ENCODE measurements at places on chromosomes 3 and 15.

DNA sequence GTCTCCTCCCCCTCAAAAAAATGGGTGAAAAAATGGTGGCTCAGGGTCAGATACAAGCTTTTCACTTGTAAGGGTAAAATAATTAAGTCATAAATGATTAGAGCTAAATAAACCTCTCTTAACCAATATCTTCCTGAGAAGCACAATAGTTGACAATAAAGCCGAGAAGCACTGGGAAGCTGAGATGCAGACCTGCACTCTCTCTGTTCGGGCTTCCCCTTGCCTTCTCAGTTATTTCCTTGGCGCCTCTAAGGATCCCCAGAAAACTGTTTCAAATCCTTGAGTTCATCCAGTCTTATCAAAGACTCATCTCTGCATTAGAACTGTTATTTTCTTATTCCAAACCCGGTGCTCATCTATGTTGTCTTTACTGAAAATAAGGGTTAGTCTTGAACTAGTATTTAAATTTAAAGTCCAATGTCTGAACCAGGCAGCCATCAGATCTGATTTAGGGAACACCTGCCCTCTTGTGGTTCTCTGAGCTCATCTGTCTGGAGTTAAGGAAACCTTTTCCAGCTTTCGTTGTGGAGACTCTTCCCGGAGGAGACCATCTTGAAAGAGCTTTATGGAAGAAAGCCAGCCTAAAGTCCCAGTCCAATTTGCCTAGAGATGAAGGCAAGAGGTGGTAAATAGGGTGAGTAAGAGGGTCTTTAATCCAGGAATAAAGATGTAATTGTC is 256.4 kb upstream of the MCTP2 start:
- no peak for DNase-seq

- DNase-seq = no peak
These were observed 34.7 kb downstream of the TM2D3 start for GRCh38 chr15:101617390-101617965.

DNA sequence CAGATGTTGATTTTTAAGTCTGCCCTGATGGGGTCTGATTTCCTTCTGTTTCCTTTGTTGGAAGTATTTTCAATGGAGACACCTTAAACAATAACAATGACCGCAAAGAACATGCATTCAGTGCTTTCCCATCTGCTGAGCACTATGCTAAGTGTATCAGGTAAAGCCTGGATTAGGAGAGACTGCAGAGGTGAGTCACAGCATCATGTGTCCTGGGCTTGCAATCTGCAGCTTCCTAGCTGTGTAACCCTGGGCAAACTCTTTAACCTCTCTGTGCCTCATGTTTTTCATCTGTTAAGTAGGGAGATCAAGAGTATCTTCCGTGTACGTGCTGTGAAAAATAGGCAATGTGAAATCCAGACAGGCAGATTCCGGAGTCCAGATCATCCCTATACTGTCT is 13.3 kb upstream of the CHRNB4 start:
- no peak for DNase-seq

DNA sequence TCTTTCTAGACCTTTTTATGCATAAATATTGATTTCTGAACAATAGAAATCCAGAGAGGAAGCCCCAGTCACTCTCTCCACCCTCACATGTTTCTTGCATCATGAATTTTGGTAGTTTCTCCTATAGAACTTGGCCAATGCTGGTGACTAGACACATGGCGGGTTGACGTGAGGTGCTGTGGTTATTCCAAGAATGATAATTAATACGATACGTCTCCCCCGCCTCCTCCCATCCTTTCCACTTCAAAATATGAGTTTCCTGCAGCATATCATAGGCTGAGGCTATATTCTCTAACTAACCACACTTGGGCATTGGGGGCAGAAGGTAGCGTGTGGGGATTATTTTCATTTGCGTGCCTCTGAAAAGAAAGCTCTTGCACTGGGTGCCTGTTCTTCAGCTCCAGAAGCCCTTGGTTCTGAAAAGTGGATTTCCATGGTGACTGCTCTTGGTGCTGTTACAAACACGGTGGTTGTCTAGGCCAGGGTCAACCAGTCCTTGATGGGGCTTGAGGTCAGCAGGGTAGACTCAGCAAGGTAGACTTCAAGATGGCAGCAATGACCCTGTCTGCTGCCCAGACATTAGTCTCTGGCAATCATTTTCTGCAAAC is 5.3 kb downstream of the TNFSF10 start:
- DNase-seq = peak; percentile 57

- DNase-seq = no peak
These were observed 641.1 kb upstream of the NAALADL2 start for GRCh38 chr3:174218016-174218415.

GRCh38 chr3:62675492-62675891 is 199.7 kb downstream of the CADPS start:
- DNase-seq = no peak

GRCh38 chr3:52866427-52866826 is 30.9 kb downstream of the STIMATE start:
- no peak for DNase-seq

GRCh38 chr3:53485675-53486403 is 8.6 kb upstream of the CACNA1D start:
- no peak for DNase-seq

DNA sequence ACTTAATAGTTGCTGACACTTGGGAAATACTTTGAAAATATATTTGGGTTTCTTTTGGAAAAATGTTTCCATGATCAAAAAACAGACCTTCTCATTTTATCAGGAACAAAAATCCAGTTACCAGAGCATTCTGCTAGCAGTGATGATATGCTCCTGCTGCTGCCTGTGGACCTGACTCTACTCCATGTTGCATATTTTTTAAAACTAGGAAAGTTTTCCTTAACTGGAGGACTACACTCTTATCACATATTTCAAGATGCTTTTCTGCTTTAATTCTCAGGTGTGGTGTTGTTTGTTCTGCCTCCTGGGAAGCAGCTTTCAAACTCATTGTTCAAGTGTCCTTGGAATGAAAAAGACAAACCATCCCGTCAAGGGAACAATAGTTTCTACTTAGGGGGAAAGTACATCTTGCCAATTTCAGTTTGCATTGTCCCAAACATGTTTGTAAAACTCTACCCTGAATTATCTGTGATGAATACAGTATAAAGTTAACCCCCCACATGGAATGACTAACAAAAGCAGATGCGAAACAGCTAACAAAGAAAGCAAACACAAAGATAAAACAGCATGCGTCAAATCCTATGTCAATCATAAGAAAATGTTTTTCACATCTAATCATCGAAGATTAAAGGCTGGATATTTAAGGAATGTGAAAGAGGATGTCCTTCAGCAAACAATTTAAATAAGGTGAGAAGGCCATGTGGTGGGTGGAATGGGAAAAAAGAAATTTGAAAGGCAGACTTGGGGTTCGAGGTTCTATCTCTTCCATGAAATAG is 40.1 kb upstream of the PSMD6 start:
- DNase-seq = no peak

- DNase-seq = no peak
These were observed 9.2 kb downstream of the ZIC1 start for GRCh38 chr3:147418371-147418781.

DNA sequence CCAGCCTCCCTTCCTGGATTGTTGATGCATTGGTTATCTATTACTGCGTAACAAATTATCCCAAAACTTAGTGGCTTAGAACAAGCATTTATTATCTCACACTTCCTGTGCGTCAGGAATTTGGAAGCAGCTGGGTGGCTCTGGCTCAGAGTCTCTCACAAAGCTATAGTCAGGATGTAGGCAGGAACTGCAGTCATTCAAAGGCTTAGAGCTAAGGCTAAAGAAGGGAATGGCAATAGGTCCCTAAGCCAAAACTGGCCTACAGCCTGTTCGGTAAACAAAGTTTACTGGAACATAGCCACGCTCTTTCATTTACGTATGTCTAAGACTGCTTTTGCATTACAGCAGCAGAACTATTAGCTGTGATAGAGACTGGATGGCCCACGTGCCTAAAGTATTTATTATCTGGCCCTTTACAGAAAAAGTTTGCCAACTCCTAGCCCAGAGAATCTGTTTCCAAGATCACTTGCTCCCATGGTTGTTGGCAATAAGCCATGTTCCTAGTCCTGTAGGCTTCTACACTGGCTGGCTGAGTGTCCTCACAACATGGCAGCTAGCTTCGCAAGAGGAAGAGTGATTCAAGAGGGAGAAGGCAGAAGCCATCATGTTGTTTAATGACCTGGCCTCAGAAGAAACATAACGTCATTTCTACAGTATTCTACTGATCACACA is 132.4 kb downstream of the SNRK start:
- DNase-seq = no peak

DNA sequence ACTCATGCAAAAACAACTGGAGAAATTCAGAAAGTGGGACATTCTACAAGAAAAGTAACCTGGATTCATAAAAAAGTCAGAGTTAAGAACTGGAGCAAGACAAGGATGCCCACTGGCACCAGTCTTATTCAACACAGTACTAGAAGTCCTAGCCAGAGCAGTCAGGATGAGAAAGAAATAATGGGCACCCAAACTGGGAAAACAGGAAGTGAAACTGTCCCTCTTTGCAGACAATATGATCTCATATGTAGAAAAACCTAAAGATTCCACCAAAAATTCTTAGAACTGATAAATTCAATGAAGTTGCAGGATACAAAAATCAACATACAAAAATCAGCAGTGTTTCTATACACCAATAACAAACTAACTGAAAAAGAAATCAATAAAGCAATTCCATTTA is 37.4 kb downstream of the TXNRD3 start:
- DNase-seq = no peak

DNA sequence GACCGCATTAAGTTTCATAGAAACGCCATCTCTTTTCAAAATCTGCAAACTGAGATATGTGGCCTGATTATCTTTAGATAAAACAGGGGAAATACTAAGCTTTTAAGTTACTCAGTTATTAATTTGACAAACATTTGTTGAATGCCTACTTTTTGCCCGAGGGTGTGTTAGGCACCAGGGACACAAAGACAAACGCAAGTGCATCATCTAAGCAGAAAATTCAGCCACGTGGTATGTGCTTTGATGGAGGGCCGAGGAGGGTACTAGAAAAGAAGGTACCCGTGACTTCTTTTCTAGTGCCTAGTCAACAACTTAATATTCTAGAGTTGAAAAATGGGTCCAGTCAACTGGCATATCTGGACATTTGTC is 594.3 kb downstream of the MAGI1 start:
- no peak for DNase-seq

- DNase-seq = no peak
These were observed 76.3 kb downstream of the CACNA1D start for GRCh38 chr3:53570709-53571108.

GRCh38 chr15:60993008-60993407 is 236.1 kb downstream of the RORA start:
- DNase-seq = no peak

DNA sequence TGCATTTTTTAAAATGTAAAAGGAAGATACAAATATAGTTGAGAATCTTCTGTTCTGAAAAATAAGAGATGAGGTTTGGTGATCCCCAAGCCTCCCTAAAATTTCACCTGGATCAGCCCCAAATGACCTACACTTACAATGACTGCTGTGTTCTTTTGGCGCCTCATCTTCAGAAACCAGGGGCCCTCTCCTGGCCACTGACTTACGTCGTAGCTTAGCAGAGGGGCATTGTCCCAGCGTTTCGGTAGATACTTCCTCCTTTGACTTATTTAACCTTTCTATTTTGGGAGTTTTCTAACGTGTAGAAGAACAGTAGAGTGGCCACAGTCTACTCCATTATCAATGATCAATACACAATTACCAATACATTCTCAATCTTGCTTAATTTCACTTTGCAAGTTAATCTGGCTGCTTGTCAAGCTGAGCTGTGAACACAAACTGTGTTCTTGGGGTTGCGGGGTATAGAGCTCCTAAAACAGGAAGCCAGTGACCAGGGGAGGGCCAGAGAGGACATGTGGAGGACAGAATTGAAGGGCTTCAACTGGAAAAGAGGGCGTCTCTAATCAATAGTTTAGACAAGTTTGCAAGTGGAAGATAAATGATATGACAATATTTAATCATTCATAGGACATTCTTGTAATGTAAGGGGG is 419.5 kb downstream of the LPP start:
- DNase-seq = no peak

GRCh38 chr15:66474135-66474534 is 23.4 kb downstream of the SNAPC5 start:
- no peak for DNase-seq

DNA sequence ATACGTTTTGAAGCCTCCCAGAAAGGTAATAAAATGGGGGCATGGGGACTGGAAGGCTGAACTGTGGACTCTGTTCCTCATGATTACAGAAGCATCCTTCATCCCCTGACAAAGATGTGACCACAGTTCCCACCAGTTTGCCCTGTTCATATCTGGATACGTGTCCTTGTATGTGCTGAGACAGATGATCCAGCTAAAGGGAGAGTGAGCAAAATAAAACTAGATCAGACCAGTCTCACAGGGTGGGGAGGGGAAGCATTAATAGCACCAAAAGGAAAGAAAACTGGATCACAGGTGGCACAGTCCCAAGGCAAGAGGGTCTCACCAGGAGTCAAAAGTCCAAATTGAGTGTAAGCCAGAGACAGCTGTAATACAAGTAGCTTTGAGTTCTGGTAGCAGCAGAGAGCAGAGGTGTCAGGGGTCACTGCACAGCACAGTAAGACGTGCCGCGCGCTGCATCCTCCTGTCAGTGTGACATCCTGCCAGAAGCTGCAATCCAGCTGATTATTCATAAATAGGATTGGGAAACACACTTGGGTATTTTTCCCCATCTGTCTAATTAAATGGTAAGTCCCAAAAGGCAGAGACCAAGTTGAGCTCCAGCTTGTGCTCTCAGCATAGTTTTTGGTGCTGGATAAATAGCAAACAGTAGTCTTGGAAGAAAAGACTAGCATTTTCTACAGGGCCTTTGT is 560.0 kb upstream of the CFAP20DC start:
- DNase-seq = no peak

DNA sequence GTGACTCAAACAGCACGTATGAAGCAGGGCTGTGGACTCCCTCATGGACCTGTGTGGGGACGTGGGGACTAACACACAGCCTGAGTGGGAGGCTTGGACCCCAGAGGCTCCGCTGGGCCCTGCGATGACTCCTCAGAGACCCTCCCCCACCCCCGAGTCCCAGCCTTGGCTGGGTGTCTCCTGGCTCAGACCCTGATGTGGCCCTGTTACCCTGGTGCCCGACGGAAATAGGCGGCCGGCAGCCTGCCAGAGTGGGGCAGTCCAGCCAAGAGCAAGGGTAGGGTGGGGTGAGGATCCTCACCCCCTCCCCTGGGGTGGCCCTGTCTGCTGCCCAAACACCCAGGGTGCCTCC is 15.3 kb downstream of the TNK2 start:
- DNase-seq = no peak

DNA sequence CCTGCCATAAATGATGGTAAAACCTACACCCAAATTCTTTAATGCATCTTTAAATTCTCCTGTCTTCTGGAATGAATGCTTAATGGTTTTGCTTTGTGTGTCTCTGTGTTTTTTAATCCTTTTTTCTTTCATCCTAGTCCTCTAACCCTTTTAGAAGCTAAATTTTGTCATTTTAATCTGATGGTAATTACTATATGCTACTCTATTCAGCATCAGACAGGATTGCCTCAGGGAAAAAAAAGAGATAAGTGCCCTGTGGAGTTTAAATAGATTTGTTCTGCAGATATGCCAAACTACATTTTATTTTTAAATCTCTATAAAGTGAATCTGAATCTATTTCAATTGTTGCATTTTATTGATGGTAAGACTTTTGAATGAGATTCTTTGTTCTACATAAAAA is 966.8 kb downstream of the NSUN3 start:
- no peak for DNase-seq
